ENCODE measurements at places on chromosomes 2 and 18.

- DNase-seq: no peak
Measured at GRCh38 chr2:16198166-16198912, 258.0 kb downstream of the MYCN start.

DNA sequence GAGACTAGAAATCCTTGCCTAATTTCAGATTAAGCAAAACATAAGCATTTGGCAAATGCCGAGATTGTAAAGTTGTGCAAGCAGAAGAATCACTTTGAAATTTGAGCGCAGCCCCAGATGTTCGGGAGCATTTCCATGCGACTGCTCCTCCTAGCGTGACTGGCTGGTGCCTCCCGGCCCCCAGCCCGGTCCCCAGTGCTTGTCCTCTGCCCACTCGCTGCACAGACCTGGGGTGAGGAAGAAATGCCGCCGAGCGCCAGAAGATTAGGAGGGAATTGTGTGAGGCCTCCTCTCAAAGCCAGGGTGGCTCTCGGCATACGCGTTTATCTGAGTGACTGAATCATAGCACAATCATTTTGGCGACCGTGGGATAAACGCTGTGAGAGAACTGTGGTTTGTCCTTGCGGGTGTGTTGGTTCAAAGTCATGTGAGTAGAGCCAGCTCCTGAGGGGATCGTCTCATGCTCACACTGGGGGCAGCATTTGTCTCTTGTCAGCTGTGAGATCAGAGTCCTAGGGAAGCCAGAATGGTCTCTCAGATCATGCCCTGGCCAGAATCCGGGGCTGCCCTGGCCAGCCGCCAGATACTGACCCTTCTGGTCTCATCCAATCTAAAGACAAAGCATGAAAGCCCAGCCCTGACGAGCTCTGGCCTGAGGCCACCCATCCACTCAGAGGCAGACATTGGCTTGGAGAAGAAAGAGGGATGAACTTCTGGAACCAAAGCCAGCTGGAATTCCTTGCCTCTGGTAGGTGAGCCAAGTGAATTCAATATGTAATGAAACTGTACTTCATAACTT, 189.3 kb downstream of the SH3RF3 start:
- DNase-seq: no peak

DNA sequence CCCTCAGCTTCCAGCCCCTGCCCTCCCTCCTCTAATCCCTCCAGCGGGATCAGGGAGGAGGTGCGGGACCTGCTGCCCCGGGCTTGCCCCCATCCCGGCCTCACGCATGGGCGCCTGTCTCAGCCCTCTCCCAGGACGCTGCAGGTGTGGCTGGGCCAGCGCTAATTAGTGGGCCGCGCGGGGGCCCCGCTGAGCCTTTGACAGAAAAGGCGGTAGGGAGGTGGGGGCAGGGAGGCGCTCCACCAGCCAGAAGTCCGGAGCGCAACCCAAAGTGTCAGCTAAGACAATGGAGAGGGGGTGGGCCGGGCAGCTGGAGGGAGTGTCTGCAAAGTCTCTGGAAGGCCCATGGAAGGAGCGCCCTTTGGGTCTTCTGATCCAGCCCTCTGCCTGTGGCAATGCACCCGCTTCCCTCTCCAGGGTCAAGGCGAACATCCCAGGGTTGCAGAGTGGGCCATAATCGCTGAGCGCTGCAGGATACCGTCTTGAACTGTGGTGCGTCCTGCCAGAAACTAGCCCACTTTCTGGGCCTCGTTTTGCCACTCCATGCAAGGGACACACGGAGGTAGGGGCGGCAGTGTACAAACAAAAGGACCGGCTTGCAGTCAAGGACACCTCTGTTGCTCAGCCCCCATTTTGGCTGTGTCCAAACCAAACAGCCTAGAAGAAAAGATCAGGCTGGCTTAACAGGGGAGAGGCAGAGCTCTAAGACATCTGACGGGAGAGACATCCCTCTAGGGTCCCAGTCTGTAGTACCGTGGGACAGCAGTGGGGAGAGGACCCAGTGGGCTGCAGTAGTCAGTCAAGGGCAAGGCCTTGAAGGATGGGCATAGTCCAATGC, 3.5 kb downstream of the ATP6V1B1 start:
- DNase-seq: no peak

DNA sequence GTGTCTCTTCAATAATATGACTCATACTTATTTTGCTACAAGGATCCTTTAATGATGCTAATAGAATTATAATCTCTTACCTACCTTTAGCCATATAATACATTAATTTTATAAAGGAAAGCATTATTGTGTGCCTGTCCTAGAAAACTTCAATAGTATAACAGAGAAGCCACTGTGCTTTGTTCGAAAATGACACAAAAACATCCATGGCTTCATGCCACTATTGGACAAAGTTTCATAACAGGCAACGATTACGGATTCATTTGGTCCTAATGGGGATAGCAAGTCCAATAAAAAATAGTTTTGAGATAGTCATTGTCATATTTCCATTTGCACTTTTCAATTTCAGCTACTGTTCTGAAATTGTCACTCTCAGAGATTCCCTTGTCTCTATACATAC, 52.5 kb upstream of the CCDC150 start:
- no peak for DNase-seq

- no peak for DNase-seq
Measured at GRCh38 chr2:70962885-70963878, 15.2 kb upstream of the ANKRD53 start.

DNA sequence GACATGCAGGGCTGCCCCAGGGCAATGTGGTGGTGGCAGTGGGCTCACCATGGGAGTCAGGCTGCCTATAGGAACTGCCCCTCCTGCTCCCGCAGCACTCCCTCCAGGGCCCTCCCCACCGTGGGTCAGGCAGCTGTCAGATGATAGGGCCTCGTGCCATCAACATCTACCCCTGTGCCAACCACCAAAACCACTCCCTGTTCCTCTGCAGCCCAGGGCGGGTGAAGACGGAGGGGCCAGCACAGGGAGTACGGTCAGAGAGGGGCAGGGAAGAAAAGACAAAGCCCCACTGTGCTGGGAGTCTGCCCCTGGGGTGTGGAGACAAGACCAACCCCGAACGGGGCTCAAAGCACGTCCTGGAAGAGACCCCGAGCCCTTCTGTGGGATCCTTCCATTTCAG, 97.4 kb downstream of the TNS1 start:
- DNase-seq: no peak

DNA sequence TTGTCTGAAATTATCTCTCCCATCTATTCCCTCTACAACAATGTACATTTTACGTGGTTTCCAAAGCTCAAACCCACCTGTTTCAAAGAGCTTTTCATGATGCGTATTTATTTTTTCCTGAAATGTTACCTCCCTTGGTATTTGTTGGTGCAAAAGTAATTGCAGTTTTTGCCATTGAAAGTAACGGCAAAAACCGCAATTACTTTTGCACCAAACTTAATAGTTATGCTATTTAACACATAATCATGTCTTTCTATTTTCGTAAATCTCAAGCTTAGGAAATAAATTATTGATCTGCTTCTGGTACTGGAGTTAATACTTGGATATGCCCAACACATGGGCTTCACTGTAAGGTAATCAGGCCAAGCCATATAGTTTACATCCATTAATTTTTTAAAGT, 85.2 kb downstream of the SUCLG1 start:
- no peak for DNase-seq

GRCh38 chr2:70115646-70116442, 28.6 kb downstream of the PCBP1 start:
- DNase-seq: no peak

DNA sequence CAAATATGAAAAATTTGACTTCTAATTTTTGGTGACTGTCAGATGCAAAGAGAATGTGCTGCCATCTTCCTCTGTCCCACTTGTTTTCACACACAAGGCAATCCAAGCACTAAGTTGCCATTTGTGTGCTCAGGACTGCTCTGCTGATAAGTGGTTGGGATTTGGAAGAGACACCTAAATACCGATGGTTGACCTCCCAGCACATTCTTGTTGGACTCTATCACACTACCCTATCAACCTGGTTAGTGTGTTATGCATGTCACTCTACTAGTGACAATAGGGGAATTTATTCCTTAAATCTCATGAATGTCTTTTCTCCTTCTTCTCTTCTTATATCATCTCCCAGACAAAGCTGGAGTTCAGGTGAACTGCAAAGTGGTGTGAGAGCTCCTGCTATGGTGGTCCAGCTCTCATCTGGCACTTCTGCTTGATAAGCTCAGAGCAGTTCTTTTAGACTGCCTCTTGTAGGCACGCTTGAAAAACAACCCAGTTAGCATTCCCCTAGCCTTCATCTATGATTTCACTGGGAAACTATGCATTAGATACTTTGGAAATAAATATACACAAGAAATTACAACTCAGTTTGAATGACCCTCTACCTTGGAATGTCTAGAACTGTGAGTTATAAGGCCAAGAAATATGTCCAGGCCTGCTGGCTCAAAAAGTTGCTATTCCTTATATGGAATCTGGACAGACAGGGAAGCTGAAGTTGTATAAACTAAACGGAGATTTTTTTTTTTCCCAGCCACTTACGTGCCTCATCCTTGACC, 404.8 kb downstream of the MEIS1 start:
- DNase-seq: no peak

- peak; percentile 50 for DNase-seq
Measured at GRCh38 chr18:8912348-8913326, 189.9 kb upstream of the NDUFV2 start.

GRCh38 chr2:60478660-60479059, 74.8 kb downstream of the BCL11A start:
- DNase-seq: no peak

DNA sequence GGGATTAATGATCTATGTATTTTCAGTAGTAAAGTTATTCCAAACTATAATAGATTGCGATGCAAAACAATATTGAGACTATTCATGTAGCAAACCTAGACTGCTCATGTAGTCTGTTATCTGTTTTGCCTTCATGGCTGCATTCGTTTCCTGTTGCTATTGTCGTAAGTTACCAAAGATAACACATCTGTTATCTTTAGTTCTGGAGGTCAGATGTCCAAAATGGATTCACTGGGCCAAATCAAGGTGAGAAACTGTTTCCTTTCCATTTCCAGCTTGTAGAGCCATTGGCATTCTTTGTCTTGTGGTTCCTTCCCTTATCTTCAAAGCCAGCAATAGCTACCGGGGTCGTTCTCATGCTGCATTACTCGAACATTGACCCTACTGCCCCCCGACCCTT, 20.9 kb downstream of the ITGAV start:
- DNase-seq: no peak

GRCh38 chr18:56431551-56431950, 206.8 kb downstream of the TXNL1 start:
- no peak for DNase-seq

GRCh38 chr18:77068321-77069312, 64.0 kb downstream of the MBP start:
- DNase-seq: peak; percentile 61

DNA sequence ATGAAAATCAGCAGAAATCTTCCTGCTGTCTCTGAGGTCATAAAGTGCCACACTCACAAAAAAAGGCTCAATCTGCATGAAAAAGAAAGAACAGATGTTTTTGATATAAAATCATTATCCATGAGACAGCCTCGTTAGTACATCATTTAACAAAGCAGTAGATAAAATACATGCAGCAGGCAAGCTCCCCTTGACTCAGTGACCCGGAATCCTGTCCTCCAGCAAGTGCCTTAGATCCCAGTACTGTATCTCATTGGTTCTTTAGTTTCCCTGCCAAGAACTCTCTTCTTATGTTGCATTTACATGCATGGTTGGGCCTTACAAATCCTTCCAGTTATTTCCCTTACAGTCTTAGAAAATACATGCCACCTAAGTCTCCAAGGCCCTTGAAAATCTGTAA, 148.9 kb upstream of the CCDC195 start:
- no peak for DNase-seq

GRCh38 chr18:10442551-10442971, 11.9 kb upstream of the APCDD1 start:
- no peak for DNase-seq

DNA sequence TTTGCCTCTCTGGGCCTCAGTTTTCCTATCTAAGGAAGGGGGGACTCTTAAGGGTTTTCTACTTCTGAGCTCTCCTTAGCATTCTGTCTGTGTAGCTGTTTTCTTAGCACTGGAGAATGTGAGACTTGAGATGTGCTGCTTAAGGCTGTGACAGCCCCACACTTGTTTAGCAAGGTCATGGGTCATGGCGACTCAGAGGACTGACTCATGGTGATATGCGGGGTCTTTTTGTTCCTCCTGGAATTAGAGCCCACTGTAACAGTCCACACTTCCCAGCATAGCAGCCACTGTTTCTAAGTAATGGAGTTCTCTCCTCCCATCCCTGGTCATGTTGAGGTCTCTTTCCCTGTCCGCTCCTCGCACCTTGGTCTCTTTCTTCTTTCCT, 4.1 kb upstream of the LPIN1 start:
- no peak for DNase-seq

GRCh38 chr2:233015019-233015645, 2.1 kb upstream of the NGEF start:
- no peak for DNase-seq

DNA sequence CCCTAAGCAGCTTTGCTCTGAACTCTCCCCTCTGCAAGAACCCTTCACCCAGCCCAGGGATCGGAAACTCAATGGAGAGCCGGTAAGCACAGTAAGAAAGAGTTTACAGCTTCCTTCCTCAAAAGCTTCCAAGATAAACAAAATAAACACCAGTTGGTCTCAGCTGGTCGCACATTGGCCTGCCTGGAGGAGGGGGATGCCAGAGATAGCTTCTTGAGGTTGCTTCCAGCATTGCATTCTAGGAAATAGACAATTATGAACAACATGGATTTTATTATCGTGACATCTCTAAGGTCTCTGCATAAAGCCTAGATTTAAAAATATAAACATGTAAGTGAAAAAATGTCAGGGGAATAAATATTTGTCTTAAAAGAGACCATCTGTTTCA, 141.5 kb upstream of the PKDCC start:
- no peak for DNase-seq

GRCh38 chr2:101763496-101764333, 66.2 kb downstream of the MAP4K4 start:
- no peak for DNase-seq

- DNase-seq: no peak
Measured at GRCh38 chr2:233961905-233962304, 44.7 kb downstream of the TRPM8 start.

GRCh38 chr2:238927746-238928519, 80.0 kb downstream of the TWIST2 start:
- no peak for DNase-seq

DNA sequence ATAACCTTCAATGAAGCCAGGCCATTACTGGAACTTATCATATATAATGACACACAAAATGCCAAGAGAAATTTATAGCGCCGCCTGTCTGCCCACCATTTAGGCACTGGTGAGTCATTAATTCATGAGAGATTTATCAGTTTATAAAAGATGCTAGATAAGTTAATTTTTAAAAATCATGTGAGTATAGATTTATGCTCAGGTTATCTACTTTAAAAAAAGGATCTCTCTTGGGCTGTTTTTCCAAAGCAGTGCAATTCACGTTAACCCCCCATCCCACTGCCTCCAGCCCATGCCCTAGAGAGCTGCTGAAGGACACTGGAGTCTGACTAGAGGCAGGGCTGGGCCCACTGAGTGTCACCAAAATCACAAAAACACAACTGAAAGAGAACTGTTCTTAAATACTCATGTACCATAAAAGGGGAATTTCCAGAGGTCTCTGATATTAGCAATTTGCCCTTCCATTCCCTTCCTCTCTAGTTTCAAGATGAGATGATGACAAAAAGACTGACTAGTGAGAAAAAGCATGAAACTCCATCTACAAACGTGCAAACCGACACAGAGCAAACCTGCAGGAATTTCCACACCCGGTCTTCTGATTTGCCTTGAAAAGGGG, 160.8 kb downstream of the BCL2 start:
- peak; percentile 40 for DNase-seq
